Stimulated activated CD4-positive, alpha-beta T cell treated with anti-CD3 and anti-CD28 coated beads, Interleukin-2, amount 100 ng/mL, for 48 hours (primary cell): ENCODE measurements at places on chromosomes 7 and 10.

- DNase-seq, result no peak
Observed at GRCh38 chr10:112177247-112177646, 6.3 kb downstream of the GPAM start.

GRCh38 chr7:134873253-134873652 lies 93.8 kb downstream of the CALD1 start:
- DNase-seq, result no peak

GRCh38 chr7:71835056-71835455 lies 577.1 kb downstream of the CALN1 start:
- no peak for DNase-seq

- no peak for DNase-seq
Observed at GRCh38 chr7:18780266-18780665, 284.7 kb downstream of the HDAC9 start.
